ENCODE measurements at places on chromosomes 5 and 9. TPM values are rescaled to one million over a fixed set of nuclear protein-coding genes. Genes with fewer than 3 reads are reported as not detected.

The TXNDC8 gene
- not detected for total RNA-seq

The PTPA gene
- total RNA-seq, result 131 TPM

The BARHL1 gene
- not detected for total RNA-seq

The PCDHGA7 gene
- total RNA-seq, result not detected

The SEMA5A gene
- total RNA-seq, result not detected

The BHMT gene
- total RNA-seq, result not detected

The ADAMTSL1 gene
- not detected for total RNA-seq

The LHFPL2 gene
- 0.95 TPM for total RNA-seq

DNA sequence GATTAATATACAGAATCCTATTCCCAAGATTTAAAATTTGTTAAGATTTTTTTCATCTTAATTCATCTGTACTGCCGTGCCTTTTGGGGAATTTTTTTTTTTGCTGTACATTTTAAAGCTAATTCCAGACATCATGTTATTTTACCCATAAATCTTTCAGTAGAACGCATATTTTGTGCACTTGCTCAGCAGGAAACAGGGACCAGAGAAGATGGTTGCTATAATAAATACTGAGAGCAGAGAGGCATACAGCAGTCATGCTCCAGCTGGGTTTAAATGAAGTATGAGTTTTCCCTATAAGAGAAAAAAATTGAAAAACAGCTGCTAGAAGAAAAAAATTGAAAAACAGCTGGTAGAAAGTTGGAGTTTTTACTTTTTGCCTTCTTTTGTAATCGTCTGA is 196.9 kb upstream of the PUM3 start:
- ATAC-seq, result no peak

DNA sequence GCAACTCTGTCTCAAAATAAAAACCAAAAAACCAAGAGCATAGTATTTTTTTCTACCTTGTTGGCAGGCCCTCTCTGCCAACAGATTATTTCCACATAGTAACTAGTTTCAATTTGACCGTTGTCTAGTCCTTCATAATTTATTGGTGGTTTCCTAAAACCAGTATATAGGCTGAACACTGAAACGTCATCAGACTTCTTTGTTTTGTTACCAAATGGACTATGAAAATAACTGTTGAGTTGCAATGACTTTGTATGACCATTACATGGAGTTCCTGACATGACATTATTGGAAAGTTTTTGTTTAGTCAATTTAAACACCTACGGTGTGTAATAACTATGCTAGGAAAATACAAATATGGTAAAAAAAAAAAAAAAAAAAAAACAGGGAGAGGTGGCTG is 1.7 kb downstream of the AGGF1 start:
- no peak for ATAC-seq

- peak; percentile 63 for ATAC-seq
Observed at GRCh38 chr5:126358525-126358924, 64.7 kb upstream of the GRAMD2B start.

GRCh38 chr9:37302277-37302676 is 120.2 kb upstream of the GRHPR start:
- ATAC-seq, result peak; percentile 95

- ATAC-seq, result peak; percentile 81
Observed at GRCh38 chr5:52799983-52800393, 12.3 kb downstream of the ITGA1 start.

- ATAC-seq, result peak; percentile 92
Observed at GRCh38 chr5:74570250-74570649, 70.3 kb downstream of the ENC1 start.

DNA sequence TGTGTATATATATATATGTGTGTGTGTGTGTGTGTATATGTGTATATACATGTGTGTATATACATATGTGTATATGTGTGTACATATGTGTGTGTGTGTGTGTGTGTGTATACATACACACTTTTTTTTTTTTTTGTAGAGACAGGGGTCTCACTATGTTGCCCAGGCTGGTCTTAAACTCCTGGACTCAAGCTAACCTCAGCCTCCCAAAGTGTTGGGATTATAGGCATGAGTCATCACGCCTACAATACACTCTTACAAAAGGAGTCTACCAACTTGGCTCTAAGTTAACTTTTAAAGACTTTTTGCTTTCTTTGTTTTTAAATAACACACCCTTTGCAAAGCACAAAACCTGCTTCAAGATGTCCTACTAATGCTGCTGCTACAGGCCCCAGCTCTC is 2.1 kb downstream of the C9orf78 start:
- ATAC-seq, result no peak

DNA sequence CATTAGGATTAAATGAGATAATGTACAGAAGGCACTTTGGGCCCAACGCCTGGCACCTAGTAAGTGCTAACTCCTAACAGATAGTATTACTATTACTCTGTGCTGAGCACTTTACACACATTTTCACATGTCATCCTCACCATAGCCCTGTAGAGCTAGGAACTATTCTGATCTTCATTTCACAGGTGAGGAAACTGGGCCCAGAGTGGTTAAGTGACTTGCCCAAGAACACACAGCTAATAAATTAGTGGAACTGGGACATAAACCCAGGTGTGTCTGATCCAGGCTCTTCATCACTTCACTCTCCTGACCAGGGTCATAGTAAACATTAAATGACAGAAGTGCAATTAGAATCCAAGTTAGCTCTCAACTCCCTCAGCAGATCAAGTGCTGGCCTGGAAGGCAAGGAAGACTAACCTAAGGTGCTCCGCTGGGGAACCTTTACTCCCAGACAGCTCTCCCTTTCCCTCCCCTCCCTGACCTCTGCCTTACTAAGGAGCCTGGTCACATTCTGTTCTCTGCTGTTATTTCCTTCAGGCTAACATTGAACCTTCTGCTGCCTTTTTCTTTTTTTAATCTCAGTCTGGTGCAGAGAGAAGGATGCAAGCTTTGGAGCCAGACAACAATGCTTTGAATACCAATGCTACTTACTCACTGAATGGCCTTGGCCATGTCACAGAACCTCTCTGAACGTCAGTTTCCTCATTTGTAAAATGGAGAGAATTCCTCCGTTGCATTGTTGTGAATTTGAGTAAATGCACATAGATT is 4.1 kb upstream of the ADRA1B start:
- no peak for ATAC-seq

GRCh38 chr5:137186759-137187461 is 312.2 kb downstream of the SPOCK1 start:
- ATAC-seq, result no peak

- ATAC-seq, result no peak
Observed at GRCh38 chr9:107856633-107857032, 367.1 kb upstream of the KLF4 start.

DNA sequence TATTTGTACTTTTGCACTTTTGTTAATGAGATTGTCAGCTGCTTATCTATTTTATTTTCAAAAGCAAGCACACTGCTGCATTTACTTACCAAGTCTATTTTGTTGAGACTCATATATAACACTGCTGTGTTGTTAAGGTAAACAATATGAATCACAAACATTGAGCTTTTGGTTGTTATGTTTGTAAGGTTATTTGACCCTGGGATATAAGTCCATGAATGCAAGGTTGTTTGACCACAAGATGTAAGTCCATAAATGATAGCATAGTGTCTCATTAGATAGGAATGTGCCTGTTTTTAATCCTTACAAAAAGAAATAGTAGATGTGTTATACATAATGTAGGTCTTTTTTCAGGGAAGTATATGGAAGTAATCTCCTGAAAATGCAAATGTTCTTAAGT is 845.9 kb downstream of the CDH9 start:
- ATAC-seq, result no peak

DNA sequence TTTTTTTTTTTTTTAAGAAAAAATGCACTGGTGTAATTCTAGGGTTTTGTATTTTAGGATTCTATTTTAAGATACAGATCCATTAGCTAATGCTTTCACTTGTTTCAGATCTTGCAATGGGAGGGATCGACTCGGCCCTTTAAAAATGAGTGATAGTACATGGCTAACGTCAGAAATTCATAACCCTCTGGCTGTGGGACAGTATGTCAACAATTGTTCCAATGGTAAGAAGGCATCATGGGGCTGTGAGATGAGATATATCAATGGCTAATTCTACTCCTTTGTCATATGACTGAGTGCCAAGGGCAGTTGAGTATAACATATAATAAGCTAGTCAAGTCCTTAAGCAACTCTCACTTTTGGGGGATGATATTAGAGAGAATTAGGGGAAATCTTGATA is 4.4 kb downstream of the SETD9 start:
- no peak for ATAC-seq

DNA sequence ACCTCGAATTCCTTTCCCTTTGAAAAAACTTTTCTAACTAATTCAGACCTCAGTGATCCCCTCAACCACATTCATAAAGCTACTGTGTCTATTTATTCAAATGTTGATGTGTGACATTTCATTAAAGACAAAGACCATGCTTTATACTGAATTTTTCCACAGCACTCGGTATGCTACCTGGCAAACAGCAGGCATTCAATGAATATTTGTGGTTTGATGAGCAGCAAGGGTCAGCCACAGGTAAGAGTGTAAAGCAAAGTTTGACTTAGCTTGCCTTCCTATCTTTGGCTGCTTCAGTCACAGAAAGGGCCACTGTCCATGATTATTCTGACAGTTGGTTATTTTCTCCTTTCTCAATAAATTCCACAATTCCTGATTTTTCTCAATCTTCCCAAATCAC is 5.1 kb upstream of the CDC42SE2 start:
- no peak for ATAC-seq

DNA sequence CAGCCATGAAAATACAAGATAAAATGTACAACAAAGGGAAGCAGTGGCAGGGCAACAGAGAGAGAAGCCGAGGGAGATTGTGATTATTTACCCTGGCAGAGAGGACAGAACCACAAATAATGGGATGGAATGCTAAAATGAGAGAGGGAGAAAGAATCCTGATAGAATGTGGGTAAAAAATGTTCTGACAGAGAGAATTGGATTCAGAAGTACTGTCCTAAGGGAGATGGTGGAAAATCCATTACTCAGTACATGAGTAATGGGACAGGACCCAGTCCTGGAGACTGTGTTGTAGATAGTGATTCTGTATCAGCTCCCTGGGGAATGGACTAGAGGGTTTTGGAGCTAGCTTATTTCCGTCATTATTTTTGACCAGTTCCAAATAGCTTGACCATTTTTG is 831.5 kb downstream of the MAT2B start:
- ATAC-seq, result no peak

- no peak for ATAC-seq
Observed at GRCh38 chr9:20662156-20662555, 21.9 kb upstream of the FOCAD start.

GRCh38 chr5:130135506-130135905 is 231.2 kb downstream of the CHSY3 start:
- ATAC-seq, result no peak

DNA sequence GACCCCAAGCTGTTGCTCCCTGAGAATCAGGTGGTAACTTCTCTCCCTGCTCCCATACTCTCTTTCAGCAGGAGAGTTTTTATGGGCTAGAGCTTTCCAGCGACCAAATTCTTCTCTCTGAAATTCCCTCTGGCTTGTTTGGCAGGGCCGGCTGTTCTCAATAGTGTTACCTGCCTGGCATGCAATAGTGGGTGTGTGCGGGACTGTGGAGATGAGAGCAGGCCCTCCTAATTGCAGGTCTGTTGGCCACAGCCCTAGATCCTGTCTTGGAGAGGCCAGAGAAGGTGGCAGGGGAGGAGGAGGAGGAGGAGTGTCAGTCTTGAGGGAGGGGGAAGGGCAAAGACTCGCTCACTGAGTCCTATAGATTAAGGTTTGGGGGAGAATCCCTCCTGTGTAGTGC is 29.5 kb downstream of the AQP7 start:
- no peak for ATAC-seq

DNA sequence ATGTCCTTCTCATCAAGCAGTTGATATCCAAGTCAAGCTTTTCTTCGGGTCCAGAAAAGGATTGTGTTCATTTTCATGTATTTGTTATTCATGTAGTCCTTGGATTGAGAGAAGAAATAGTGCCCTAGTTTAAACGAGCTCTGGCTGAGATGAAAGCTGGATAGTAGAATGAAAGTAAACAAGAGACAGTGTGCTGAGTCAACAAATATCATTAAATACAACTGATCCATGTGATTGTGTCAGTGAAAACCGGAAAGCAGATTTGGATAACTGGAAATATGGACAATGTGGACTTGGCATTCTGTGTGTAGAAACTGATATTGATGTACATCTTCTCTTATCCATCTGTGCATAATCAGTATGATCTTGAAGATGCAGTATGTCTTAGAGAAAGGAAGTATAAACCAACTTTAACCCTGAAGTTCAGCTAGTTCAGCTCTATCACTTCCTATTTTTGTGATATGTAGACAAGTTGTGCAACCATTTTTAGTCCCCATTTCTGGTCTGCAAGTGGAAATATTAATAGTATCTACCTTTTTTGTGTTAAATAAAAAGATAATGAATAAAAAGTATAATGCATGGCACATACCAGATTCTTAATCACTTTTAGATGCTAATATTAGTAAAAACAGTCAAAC is 4.4 kb downstream of the MUSK start:
- no peak for ATAC-seq

DNA sequence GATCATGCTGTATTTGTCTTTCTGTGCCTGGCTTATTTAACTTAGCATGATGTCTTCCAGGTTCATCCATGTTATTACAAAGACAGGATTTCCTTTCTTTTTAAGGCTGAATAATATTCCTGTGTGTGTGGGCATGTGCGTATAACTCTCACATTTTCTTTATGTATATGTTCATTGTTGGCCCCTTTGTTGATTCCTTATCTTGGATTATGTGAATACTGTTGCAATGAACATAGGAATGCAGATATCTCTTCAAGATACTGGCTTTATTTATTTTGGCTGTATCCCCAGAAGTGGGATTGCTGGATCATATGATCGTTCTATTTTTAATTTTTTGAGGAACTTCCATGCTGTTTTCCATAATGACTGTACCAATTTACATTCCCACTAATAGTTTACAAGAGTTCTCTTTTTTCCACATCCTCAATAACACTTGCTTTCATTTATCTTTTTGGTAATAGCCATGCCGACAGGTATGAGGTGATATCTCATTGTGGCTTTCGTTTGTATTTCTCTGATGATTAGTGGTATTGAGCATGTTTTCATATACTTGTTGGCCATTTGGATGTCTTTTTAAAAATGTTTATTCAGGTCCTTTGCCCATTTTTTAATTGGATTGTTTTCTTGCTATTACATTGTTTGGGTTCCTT is 38.0 kb downstream of the CREBRF start:
- ATAC-seq, result no peak

- ATAC-seq, result no peak
Observed at GRCh38 chr5:38835887-38836286, 9.9 kb upstream of the OSMR start.

- ATAC-seq, result no peak
Observed at GRCh38 chr5:163910226-163910625, 404.8 kb downstream of the MAT2B start.

- no peak for ATAC-seq
Observed at GRCh38 chr5:78610163-78610583, 38.4 kb downstream of the LHFPL2 start.

GRCh38 chr9:123324767-123325183 is 31.2 kb upstream of the CRB2 start:
- ATAC-seq, result no peak

GRCh38 chr5:139881143-139881733 is 85.6 kb downstream of the PSD2 start:
- ATAC-seq, result no peak

DNA sequence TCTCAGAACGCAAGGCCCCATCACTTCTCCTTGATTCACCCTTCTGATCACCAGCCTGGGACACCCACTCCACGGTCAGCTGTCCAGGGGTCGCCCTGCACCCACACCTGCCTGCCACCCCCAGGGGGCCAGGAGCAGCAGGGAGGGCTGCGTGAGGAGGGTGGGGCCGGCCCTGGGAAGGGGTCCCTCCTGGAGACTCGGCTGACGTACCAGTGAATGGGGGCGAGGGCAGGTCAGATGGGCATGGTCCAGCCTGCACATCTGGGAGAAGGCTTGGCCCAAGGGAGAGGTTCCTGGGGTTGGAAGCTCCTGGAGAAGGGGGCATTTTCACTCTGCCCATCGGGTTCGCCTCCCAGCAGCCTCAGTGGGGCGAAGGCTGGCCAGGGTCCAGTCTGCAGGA is 21.8 kb upstream of the SARDH start:
- ATAC-seq, result no peak

Data from activated T-helper 17 cell treated with anti-CD3 and anti-CD28 coated beads, Interleukin-2, amount 50 U/mL, for 72 hours (primary cell).